Prostate gland (tissue), 2 donors: ENCODE measurements at places on chromosomes 1 and 21. TPM values are rescaled to one million over a fixed set of nuclear protein-coding genes. Genes with fewer than 3 reads are reported as not detected.

GUCA2B gene
- total RNA-seq = not detected

ALX3 gene
- total RNA-seq = 0.74 TPM

DNA sequence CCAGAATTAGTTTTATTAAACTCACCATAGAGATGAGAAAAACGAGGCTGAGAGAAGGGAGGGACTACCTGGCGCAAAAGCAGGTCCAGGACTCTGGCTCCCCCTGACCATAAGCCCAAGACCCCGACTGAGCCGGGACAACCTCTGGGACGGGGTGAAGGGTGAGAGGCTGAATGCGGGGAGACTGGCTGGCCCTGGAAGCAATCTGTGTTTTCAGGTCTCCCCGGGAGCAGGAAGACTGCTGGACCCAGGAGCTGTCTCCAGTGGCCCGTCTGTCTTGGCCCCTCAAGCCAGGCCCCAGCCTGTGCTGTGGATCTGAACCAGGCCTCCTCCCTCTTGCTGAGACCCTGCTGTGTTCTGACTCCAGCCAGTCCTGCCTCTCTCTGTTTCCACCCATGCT, 240.8 kb downstream of the TRABD2B start:
- H3K4me3 ChIP-seq = no peak overlapping the region
- peaks cover 6% of the 10 kb centered on the region for H3K4me1 ChIP-seq
- no peak for DNase-seq
- H3K27me3 ChIP-seq = no peaks in the 10 kb centered on the region

DNA sequence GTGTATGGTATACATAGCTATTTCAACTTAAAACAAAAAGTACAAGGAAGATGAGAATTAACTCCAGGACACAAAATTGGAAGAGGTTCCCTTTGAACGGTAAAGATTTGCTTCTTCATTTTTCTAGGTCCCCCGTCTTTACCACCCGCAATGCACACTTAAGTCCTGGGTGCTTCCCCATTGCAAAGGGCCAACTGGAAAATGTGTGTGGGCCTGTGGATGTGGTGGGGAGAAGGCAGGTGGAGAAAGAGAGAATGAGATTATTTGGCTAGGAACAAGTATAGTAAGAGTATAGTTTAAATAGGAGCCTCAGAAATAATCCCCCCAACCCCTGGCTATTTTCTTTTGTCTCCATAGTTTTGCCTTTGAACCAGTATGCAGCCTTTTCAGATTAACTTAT, 115.4 kb downstream of the HLX start:
- H3K36me3 ChIP-seq = no peaks in the 10 kb centered on the region
- H3K27ac ChIP-seq = no peak overlapping the region
- H3K27me3 ChIP-seq = no peaks in the 10 kb centered on the region
- H3K4me1 ChIP-seq = no peaks in the 10 kb centered on the region
- DNase-seq = no peak
- H3K4me3 ChIP-seq = no peak overlapping the region

ERG gene
- 11.2 TPM for total RNA-seq

GRCh38 chr1:199221371-199222150, 582.7 kb downstream of the PTPRC start:
- H3K27ac ChIP-seq = no peak overlapping the region
- H3K27me3 ChIP-seq = no peaks in the 10 kb centered on the region
- no peak for DNase-seq
- H3K4me1 ChIP-seq = no peaks in the 10 kb centered on the region

DNA sequence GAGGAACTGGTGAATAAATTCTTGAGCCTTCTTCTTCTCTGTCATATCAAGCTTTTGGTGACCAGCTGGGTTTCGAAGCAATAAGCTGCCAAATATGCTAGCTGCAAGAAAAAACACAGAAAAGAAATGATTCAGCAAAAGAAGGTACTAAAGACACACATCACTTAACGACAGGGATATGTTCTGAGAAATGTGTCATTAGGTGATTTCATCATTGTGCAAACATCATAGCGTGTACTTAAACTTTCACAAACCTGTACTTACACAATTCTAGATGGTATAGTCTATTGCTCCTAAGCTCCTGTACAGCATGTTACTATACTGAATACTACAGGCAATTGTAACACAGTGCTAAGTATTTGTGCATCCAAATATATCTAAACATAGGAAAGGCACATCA, 2.9 kb upstream of the MTF1 start:
- H3K27ac ChIP-seq = no peak overlapping the region
- H3K4me3 ChIP-seq = no peak overlapping the region
- DNase-seq = no peak

AMY2B gene
- 18.1 TPM for total RNA-seq

DNA sequence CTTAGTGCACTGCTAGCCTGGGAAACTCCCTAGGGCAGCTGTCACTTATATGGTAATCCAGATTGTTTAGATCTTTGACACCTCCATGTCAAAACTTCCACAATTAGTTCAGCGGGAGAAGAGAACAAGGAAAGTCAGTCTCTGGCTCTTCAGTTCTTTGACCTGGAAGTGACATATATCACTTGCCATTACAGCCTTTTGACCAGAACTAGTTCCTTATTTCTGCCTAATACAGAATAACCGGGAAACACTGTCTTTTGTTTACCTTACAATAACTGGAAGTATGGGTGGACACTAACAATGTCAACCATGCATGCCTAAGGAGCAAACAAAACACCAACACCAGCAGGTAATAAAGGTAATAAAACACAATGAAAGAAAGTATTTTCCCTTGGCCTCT, 68.3 kb downstream of the C4BPA start:
- H3K4me3 ChIP-seq = no peak overlapping the region
- DNase-seq = no peak
- H3K4me1 ChIP-seq = no peaks in the 10 kb centered on the region

DNA sequence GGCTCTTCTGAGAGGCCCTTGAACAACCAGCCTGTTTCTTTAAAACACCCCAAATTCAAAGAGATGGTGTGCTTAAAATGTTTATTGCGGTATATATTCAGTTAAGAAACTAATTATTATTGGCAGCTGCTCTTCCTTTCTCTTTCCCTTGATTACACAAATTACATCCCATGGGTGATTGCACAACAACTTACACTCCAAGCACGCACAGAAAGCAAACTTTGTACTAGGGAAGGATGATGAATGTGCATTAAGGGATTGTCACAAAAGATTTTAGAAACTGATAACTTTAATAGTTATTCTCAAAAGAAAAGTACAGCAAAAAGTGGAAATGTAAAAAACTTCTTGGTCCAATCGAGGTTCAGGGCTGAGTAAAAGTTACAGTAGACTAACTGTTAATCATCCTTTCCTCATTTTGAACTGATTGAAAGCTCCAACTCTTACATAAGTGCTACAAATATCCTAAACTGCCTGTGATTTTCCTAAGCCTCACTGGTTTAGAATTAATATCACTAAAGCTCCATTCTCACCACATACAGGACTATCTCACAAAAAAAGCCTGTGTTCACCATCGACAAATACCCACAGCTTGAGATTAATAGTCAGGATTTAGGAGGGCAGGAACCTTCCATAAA, 153.4 kb downstream of the TTLL7 start:
- no peaks in the 10 kb centered on the region for H3K27me3 ChIP-seq
- H3K4me3 ChIP-seq = no peak overlapping the region
- H3K36me3 ChIP-seq = no peaks in the 10 kb centered on the region
- H3K4me1 ChIP-seq = no peaks in the 10 kb centered on the region

L1TD1 gene
- 0.27 TPM for total RNA-seq

SPATA46 gene
- not detected for total RNA-seq

- H3K27me3 ChIP-seq = no peaks in the 10 kb centered on the region
- DNase-seq = no peak
- H3K27ac ChIP-seq = no peak overlapping the region
- H3K4me1 ChIP-seq = no peaks in the 10 kb centered on the region
- no peak overlapping the region for H3K4me3 ChIP-seq
Observed at GRCh38 chr1:214514032-214514818, 37.2 kb downstream of the PTPN14 start.

DNA sequence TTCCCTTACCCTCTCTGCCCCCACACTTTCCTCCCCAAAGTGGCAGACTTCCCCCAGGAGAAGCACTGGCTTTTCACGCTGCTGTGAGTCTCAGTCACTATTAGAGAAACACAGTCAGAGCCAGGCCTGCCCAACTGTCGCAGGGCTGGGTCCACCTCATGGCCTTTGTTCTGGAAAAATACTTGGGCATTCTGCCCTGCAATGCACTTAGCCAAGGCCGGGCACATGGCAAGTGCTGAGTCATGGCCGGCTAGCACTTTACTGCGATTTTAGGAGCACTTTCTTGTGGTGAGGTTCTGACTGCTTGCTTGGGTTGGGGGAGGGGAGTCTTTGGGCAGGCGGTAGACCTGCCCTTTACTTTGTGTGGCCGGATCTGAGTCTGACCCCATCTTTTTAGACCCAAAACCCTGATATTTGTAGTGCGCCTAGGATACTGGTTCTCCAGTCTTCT, 7.7 kb downstream of the EPHX1 start:
- H3K4me3 ChIP-seq = no peak overlapping the region
- no peaks in the 10 kb centered on the region for H3K36me3 ChIP-seq
- no peaks in the 10 kb centered on the region for H3K27me3 ChIP-seq

GRCh38 chr21:28674763-28675162, 317.9 kb downstream of the LTN1 start:
- no peaks in the 10 kb centered on the region for H3K4me1 ChIP-seq
- no peak for DNase-seq
- H3K27ac ChIP-seq = no peak overlapping the region
- no peak overlapping the region for H3K4me3 ChIP-seq
- no peaks in the 10 kb centered on the region for H3K27me3 ChIP-seq

GRCh38 chr1:208681878-208682663, 437.9 kb upstream of the PLXNA2 start:
- no peak overlapping the region for H3K27ac ChIP-seq
- H3K36me3 ChIP-seq = no peaks in the 10 kb centered on the region
- no peaks in the 10 kb centered on the region for H3K27me3 ChIP-seq
- H3K4me1 ChIP-seq = no peaks in the 10 kb centered on the region

DNA sequence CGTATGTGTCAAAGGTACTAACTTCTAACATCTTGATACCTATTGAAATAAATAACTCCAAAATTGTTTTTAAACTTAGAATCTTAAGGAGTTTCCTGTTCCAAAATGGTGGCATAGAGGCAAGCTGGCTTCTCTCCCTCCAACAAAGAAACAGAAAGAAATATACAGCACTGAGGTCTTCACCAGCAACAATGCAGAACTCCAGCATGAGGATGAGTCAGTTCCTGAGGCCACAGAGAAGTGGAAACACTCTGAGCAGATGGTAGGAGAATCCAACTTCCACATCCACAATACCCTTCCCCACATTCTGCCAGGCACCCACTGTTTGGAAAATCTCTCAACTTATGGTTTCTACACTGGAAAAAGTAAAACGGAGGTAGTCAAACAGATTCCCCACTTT, 12.2 kb upstream of the PPIH start:
- H3K27ac ChIP-seq = no peak overlapping the region
- no peaks in the 10 kb centered on the region for H3K4me1 ChIP-seq
- H3K36me3 ChIP-seq = no peaks in the 10 kb centered on the region

DNA sequence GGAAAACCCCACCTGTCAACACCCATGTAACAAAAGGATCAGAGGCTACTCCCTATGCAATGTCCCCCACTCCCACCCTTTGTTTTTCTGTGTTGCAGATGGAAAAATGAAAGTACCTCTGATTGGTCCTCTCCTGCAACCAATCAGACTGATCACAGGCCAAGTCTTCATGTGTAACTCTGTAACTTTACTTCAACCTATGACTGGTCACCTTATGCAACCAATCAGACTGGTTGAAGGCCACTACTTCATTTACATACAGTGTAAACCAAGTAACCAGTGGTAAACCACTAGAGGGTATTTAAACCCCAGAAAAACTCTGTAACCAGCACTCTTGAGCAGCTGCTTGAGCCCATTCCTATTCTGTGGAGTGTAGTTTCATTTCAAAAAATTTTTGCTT, 266.3 kb upstream of the OLFM3 start:
- no peaks in the 10 kb centered on the region for H3K36me3 ChIP-seq
- no peaks in the 10 kb centered on the region for H3K4me1 ChIP-seq
- H3K27ac ChIP-seq = no peak overlapping the region
- no peak for DNase-seq

GRCh38 chr1:30888391-30888790, 20.2 kb downstream of the SDC3 start:
- DNase-seq = peak; percentile 45
- H3K36me3 ChIP-seq = no peaks in the 10 kb centered on the region
- H3K27ac ChIP-seq = peak overlapping the region; percentile 74
- H3K4me3 ChIP-seq = no peak overlapping the region
- H3K4me1 ChIP-seq = peaks cover 6% of the 10 kb centered on the region
- H3K27me3 ChIP-seq = no peaks in the 10 kb centered on the region

GRCh38 chr1:32859915-32860314, 10.8 kb downstream of the FNDC5 start:
- H3K27me3 ChIP-seq = no peaks in the 10 kb centered on the region
- no peaks in the 10 kb centered on the region for H3K36me3 ChIP-seq
- H3K4me3 ChIP-seq = no peak overlapping the region
- no peaks in the 10 kb centered on the region for H3K4me1 ChIP-seq

TSPAN1 gene
- 322 TPM for total RNA-seq

OR2T2 gene
- total RNA-seq = not detected

DNA sequence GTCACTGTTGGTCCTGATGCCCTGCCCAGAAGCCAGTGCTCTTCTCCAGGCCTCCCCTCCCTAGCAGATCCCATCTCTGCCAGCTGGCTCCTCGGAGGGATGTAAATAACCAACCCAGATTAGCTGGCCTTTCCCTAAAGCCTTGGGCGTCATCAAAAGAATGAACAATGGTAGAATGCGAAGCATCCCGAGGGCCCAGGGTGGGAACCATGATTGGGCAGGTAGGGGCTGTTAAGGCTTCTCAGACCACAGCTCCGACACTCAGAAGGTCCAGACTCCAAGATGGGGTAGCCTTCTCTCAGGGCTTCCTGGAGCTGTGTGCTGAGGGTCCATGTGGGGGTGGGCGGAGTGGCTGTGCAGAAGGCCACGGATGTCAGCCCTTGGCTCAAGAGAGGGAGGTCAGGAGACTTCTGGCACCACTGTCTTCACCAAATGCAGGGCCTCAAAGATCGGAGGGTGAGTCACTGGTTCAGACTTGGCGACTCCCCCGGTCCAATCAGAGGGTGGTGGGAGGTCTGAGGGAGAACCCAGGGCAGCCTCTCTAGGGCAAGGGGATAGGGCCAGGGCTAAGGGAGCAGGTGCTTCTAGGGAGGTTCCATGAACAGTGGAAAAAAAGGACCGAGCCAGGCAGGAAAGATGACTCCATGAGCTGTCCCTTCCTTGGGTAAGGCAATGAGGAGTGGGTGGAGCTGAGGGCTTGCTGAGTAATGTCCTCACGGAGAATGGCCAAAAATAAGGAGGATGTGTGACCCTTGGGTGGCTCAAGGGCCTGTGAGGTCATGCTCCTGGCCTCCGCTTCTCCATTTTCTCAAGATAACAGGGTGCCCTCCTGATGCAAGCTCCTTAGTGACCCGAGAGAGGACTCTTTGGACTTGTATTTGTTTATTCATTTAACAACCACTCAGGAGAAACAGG, 58.4 kb upstream of the EPS8L3 start:
- no peaks in the 10 kb centered on the region for H3K36me3 ChIP-seq
- H3K4me1 ChIP-seq = no peaks in the 10 kb centered on the region
- no peak overlapping the region for H3K4me3 ChIP-seq
- H3K27me3 ChIP-seq = no peaks in the 10 kb centered on the region
- DNase-seq = no peak
- H3K27ac ChIP-seq = no peak overlapping the region

ZMYND12 gene
- total RNA-seq = 12.7 TPM

PTPN14 gene
- 36.6 TPM for total RNA-seq

PTGER3 gene
- 4.0 TPM for total RNA-seq
